Endothelial cell of umbilical vein (primary cell): ENCODE measurements at places on chromosomes 2 and 18.

- DNase-seq: peak; percentile 59
Observed at GRCh38 chr2:48346124-48346536, 183.8 kb upstream of the STON1 start.

DNA sequence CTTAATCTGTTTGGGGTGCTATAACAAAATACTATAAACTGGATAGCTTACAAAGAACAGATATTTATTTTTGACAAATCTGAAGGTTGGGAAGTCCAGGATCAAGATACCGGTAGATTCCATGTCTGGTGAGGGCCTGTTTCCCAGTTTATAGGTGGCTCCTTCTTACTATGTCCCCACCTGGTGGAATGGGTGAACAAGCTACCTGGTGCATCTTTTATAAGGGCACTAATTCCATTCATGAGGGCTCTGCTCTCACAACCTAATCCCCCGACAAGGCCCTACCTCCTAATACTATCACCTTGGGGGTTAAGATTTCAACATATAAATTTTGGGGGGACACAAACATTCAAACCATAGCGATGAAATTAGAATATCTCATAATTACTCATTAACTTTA lies 15.6 kb upstream of the NEMP2 start:
- DNase-seq: no peak

DNA sequence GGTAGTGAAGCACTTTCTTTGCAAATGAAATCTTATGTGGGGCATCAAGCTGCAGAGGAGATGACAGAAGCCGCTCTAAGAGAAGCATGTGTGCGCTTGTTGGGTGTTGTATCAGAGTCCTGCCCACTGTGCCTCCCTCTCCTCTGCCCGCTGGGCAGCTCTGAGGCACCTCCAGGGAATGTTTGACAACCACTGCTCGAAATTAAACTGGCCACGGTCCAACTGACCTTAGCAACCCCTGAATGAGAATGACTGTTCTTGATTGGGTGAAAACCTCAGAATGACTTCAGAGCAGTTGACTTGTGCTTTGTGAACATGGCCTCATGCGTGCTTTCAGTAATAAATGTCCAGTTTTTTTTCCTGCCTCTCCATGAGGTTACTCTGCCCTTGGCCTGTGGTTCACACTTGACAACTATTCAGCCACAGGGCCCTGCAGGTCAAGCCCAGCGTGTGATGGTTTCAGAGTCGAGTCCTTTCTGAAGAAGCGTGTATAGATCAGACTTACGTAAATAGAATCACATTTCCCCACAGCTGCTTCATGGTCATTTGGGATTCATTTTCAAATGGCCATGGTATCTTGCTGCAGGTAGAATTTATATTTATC lies 94.9 kb downstream of the SLC4A3 start:
- DNase-seq: no peak

GRCh38 chr18:58937071-58937886 lies 72.6 kb downstream of the ZNF532 start:
- peak; percentile 87 for DNase-seq

GRCh38 chr2:173099804-173100203 lies 24.2 kb downstream of the MAP3K20 start:
- DNase-seq: no peak

GRCh38 chr2:55966401-55967118 lies 43.0 kb upstream of the EFEMP1 start:
- peak; percentile 97 for DNase-seq

DNA sequence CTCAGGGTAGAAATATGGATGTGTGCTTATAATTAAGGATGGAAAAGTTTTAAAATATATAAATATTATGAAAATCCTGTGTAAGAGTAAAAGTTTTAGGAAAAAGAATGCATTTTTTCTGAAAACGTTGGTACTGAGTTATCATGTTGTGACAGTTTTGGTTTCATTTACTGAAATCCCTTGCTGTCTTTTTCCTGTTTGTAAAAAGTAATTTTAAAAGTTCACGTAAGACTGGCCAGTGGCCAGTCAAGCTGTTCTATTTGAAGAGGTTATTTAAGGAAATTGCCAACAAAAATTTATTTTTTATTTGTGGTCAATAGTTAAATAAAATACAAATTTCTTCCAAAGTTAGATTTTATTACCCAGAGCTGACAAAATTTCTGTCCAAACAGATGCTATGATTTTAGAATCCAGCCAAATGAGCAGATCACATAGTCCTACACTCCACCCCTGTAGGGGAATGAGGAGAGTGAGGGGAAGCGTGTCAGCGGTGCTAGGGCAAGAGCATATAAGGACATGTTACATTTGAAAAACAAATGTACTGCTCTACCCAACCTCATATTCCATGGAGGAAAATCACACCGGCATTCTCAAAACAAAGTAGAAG lies 297.8 kb upstream of the TFPI start:
- no peak for DNase-seq

DNA sequence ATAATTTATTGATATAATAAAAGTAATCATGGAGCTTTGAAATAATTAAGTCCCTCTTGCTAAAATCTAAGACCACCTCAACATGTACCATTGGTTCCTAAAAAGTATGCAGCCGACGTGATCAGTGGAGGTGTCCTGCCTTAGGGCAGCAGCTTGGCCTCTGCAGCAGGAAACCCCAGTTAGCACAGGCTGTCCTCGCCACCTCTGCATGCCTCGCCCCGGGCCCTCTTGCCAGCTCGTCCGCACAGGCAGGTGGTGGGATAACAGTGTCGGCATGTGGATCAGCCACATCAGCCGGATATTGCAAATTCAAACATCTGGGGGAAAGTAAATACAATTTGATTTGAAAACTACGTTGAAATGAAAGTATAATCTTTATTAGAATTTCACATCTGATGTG lies 22.9 kb downstream of the COA5 start:
- no peak for DNase-seq

DNA sequence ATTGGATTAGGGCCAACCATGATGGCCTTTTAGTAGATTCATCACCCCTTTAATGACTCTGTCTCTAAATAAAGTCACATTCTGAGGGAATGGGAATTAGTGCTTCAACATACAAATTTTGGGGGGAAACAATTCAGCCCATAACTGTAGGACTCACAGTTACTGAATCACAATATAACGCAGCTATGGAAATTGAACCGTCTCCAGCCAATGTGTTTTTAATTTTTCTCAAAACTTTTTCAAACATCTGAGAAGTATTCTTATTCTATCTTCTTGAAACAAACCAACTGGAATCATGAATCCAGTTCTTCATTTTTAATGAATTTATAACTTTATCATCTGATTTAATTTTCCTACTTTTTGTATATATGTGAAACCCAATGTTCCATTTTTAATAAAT lies 373.1 kb upstream of the SYT4 start:
- no peak for DNase-seq

GRCh38 chr2:233817361-233817911 lies 36.9 kb downstream of the HJURP start:
- no peak for DNase-seq

DNA sequence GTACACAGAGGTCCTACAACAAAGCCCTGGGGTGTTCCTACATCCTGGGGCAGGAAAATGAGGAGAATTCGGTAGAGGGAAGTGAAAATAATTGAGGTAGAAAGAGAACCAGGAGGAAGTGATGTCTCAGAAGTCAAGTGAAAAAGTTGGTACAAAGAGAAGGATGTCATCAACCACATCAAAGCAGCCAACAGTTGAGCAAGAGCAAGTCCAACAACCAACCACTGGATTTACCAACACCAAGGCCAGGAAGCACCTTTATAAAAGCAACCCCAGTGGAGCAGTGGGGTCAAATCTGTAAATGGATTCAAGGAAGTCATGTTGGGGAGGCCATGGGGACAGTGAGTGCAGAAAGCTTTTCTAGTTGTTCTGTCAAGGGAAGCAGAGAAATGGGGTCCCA lies 360.4 kb downstream of the ZNF516 start:
- no peak for DNase-seq

GRCh38 chr2:38432820-38433606 lies 55.9 kb upstream of the ATL2 start:
- no peak for DNase-seq

GRCh38 chr2:144405982-144406788 lies 113.7 kb downstream of the ZEB2 start:
- DNase-seq: no peak

GRCh38 chr2:182068811-182069210 lies 83.2 kb downstream of the PPP1R1C start:
- DNase-seq: peak; percentile 34
